ENCODE measurements at places on chromosomes 16 and 17.

DNA sequence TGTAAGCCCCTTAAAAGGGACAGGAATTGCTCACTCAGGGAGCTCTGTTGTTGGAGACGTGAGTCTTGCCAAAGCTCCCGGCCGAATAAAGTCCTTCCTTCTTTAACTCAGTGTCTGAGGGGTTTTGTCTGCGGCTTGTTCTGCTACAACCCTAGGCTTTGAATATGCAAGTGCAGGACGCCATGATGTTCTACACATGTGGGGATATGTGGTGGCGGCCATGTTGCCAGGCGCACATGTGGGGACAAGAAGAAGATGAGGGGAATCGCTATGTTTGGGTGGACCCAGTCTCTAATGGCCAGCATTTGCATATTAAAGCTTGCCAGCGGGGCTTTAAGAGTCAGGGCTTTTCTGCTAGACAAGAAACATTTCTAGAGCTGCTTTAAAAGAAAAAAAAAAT, 96.8 kb upstream of the CA10 start:
- no peak for DNase-seq

GRCh38 chr17:81025065-81025740, 9.7 kb upstream of the BAIAP2 start:
- DNase-seq, result peak; percentile 83

DNA sequence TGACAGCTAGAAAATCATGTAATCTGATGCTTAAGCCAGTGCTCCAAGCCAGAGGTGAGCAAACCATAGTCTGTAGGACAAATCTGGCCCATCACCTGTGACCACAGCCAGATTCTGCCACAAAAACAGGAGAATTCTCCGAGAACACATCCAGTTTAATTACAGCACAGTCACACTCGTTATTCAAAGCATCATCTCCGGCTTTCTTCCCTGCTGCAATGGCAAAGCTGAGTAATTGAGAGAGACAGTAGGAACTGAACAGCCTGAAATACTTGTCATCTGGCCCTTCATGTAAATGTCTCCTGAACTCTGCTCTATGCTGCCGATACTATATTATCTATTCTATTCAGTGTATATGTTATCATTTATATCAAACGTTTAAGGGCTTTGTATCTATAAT, 121.4 kb upstream of the FOXF1 start:
- DNase-seq, result no peak

DNA sequence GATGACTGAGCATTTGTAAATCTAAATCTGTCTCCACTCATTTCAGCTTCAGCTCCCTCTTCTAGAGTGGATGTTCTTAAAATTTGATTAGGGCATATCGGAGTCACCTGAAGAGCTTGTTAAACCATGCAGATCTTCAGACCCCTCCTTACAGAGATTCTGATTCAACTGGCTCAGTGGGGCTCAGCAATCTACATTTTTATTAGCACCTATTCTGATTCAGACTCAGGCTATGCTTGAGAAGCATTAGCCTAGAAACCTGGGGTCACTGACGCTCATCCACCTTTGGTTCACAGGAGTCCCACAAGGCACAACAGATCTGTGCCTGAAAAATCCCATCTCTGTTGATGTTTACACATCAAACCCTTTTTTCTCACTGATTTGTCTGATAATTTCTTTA, 365.6 kb downstream of the GRIN2A start:
- no peak for DNase-seq

- peak; percentile 45 for DNase-seq
These were observed 1.3 kb downstream of the GSPT1 start for GRCh38 chr16:11914210-11915113.

GRCh38 chr17:77318491-77319210, 177.9 kb downstream of the SEC14L1 start:
- no peak for DNase-seq

DNA sequence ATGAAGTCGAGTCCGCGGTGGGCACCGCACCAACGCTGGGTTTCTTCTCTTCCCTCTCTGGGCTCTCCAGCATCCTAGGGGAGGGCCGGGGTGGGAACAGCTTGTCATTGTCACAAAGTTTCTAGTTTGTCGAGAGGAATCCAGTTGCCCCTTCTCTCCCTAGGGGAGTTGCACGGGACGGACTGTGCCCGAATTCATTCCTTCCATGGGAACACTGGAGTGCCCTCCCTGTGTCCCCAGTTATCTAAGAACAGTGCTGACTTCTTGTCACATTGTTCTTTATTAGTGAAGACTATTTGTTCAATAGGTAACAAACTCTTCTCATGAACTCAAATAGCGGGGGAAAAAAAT, 1.2 kb downstream of the KLHL36 start:
- no peak for DNase-seq

DNA sequence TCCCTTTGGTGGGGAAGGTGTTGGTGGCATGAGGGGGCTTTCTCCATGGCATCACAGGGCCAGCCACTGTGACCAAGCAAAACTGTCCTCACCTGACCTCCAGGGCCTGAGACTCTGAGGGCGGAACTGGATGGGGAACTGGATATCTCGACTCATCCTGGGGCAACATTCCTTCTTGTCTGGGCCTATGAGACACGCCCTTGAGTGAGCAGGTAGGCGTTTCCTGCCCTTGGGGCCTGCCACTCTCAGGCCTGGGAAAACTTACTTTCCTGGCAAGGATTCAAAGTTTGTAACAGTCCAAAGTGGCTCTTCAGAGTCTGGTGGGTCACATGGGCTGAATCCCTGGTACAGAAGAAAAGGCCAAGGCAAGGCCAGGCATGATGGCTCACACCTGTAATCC, 9.6 kb downstream of the MT1X start:
- DNase-seq, result peak; percentile 31

DNA sequence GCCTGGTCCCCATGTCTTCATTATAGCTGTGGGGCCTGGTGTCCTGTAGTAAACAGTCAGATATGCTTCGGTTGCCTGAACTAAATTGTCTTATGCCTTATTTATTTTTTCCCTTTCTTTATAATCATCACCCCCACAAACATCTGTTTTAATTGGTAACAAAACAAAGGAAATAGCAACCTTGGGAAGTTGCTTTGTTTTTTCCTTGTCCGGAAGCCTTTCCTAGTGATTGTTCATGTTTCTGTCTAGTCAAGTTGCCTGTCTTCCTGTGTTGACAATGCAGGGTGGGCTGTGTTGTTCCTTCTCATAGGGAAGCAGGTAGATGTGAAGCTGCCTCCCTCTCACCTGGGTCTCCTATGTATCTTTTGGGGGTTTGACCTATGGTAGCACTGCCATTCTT, 16.7 kb downstream of the PGS1 start:
- no peak for DNase-seq

GRCh38 chr17:14052886-14053615, 16.3 kb upstream of the COX10 start:
- DNase-seq, result peak; percentile 32

GRCh38 chr16:86448306-86448890, 61.9 kb upstream of the FOXF1 start:
- no peak for DNase-seq

DNA sequence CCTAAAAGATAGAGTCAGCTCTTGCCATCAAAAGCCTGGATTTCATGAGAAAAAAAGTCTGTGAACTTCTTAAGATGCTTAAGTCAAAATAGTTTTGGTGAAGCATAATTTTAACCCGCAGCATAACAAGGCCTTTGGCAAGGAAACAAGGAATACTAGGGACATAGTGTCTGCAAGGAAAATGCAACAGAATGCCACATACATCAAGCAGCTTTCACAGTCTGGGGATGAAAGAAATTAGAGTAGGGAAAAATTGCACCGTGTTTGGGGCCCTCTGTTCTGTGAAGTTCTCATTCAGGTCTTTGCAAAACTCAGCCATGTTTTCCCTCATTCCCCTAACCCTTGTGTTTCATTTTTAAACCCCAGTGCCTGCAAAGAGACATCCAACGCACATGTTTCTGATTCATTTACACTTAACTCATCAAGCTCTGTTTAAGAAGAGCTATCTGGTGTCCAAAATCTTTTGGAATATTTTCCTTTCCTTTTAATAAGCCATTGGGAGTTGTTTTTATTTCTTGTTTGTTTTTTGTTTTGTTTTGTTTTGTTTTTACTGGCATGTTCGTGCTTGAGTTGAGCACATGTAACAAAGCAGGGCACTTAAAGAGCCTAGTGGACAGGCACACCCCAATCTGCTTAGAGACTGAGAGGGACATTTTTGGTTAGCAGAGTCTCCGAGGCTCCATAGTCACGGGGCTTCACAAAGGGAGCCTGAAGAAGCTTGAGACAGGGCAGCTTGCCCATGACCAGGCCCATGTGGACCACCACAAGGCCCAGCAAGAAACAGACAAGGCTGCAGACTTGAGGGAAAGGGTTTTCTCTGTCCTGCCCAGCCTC, 116.5 kb downstream of the ANKFN1 start:
- peak; percentile 21 for DNase-seq

DNA sequence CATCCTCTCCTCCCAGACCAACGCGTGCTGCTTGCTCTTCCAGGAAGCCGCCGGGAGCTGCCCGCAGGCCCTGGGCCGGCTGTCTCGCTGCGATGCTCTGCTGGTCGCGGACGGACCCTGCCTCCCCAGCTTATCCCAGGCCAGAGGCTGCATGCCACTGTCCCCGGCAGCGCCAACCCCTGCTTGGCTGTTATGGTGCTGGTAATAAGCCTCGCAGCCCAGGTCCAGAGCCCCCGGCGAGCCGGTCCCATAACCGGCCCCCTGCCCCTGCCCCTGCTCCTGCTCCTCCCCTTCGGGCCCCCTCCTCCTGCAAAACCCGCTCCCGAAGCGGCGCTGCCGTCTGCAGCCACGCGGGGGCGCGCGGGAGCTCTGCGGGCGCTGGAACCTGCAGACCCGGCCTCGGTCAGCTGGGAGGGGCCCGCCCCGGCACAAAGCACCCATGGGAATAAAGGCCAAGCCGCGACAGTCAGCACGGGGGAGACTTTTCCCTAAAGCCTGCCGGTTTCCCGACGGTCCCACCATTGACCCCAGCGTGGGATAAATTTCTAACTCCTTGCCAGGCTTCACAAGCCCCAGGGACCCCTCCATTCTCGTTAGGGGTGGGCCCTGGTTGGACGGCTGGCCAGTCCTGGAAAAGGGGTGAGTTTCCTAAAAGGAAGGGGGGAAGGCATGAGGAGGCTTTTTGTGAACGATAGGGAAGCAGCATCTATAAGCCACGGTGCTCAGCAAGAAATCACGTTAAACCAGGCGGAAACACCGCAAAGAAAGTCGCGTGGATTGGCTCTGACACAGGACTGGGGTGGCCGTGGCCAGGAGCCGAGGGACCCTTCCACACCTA, 11.2 kb downstream of the ENPP7 start:
- DNase-seq, result peak; percentile 82

DNA sequence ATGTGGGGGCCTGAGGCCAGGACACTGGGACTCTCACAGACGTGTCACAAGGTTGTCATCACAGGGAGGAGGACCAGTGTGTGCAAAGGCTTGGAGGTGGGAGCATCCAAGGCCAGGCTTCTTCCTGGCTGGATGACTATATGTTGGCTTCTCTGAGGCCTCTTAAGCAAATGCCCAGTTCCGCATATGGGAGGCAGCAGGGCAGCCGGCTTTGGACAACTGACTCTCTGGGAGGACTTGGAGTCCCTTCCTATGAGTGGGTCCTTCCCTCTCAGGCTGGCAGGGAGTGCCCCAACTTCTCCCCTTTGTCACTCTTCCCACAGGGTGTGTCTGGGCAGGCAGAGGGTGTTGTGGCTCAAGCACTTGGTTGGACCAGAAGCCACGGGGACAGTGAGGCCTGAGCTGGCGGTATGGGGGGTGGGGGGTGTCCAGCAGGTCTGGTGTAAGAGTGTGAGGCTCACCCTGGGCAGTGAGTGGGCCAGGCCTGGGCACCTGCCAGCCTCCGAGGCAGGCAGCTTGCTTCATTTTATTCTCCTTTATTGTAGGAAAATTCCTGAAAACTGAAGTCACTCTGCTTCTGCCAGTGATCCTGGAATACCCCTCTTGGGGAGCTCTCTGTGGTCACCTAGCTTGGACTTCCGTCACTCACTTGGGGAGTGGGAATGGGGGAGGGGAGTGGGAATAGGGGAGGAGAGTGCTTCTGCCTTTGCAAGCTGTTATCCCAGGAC, 14.9 kb downstream of the ADGRG1 start:
- DNase-seq, result no peak

- DNase-seq, result no peak
These were observed 76.5 kb upstream of the CLEC18B start for GRCh38 chr16:74497761-74498160.

Measured in tongue (tissue), 3 donors.